ENCODE measurements at places on chromosomes 4 and X. TPM values are rescaled to one million over a fixed set of nuclear protein-coding genes. Genes with fewer than 3 reads are reported as not detected.

Gene CCDC120
- total RNA-seq = 13.0 TPM

Gene EXOC1L
- total RNA-seq = not detected

Gene FABP2
- not detected for total RNA-seq

Gene MAGEB17
- not detected for total RNA-seq

Gene ITGB1BP2
- 6.8 TPM for total RNA-seq

Gene GPR50
- 0.18 TPM for total RNA-seq

Gene XKRX
- 0.99 TPM for total RNA-seq

DNA sequence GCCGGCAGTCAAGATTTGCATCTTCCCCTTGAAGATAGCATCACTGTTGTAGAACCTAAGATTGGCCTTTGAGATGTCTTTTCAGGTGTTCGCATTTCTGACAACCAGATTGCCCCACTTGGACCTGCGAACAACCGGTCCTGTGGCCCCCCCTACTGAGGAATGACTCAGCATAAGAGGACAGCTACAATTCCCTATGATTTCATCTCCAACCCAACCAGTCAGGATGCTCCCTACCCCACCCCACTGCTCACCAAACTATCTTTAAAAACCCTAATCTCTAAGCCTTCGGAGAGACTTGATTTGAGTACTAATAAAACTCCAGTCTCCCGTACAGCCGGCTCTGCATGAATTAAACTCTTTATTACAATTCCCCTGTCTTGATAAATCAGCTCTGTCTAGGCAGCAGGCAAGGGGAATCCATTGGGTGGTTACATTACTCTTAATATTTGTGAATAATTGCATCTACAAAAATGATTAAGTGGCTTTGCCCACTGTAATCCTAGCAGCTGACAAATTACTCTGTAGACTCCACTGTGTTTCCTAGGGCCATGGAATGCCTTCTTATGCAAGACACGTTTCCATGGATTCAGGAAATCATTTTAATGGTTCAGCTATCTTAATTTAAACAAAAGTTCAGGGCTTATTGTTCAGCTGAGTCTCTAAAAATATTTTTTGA is 95.4 kb downstream of the GPR143 start:
- no peak overlapping the region for H3K4me3 ChIP-seq
- H3K36me3 ChIP-seq = no peaks in the 10 kb centered on the region
- H3K27me3 ChIP-seq = no peaks in the 10 kb centered on the region
- DNase-seq = no peak
- no peak overlapping the region for H3K27ac ChIP-seq

- H3K4me1 ChIP-seq = no peaks in the 10 kb centered on the region
- peak; percentile 35 for DNase-seq
- no peak overlapping the region for H3K27ac ChIP-seq
- no peaks in the 10 kb centered on the region for H3K36me3 ChIP-seq
Measured at GRCh38 chr4:7160951-7161440, 31.3 kb upstream of the SORCS2 start.

DNA sequence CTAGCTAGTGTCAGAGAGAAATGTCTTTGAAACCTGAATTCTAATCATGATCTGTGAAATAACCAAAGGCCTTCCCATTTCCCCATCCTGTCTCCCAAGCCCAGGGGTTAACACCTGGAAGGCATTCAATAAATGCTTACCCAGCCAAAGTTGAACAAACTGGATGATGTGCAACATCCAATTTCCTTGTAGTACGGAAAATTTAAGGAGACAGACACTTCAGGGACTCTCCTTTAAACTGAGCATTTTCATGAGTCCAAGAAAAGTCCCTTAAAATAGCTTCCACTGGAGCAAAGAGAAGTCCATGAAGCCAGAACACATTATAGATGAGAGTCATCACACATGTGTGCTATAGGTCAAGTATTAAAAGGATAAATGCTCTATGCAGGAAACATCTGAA is 271.2 kb downstream of the RAB28 start:
- H3K4me1 ChIP-seq = no peaks in the 10 kb centered on the region
- no peak overlapping the region for H3K4me3 ChIP-seq
- no peaks in the 10 kb centered on the region for H3K36me3 ChIP-seq
- no peaks in the 10 kb centered on the region for H3K27me3 ChIP-seq

DNA sequence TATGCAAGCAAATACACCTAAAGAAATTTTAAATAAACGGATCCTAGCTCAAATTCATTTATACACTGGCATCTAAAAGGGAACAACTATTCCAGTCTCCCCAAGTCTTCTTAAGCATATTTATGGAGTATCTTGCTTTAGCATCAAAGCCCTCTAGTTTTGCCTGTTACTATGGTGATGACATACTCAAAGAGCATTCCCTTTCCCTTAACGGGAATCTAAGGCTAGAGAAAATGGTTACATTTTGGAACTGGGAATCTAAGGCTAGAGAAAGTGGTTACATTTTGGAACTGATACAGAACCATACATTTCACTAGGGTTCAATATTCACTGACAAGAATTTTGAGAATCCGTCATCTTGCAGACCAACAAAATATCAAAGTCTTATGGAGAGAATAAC is 271.2 kb downstream of the CHIC1 start:
- no peaks in the 10 kb centered on the region for H3K4me1 ChIP-seq
- no peak for DNase-seq
- no peaks in the 10 kb centered on the region for H3K27me3 ChIP-seq
- H3K27ac ChIP-seq = no peak overlapping the region
- H3K4me3 ChIP-seq = no peak overlapping the region

DNA sequence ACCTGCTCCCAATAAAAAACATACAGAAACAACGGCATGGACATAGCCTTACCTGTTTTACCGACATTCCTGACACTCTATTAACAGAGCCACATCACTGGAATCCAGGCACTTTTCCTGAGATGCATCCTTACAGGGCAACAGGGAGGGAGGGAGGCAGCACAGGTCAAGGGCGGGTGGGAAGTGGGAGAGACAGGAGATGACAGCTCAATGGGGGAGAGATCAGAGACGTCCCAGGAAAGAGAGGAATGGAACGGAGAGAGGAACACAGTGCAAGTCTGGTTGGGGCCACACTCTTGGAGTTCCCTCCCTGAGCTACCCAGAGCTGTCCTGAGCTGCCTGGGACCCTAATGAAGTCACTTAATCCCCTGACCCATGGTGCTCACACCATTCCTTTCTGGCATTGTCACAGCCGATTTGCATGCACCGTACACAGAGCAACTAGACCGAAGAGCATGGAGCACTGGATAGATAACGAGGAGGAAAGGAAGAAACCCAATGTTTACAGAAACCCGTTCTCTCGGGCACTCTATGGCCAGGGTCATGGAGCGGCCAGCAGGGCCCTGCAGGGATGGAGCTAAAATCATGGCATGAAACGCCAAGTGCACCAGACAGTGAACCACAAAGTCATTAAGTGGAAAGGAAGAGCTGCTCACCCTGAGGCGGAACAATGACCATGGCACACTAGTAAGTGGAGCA is 93.1 kb downstream of the NSUN7 start:
- peak; percentile 57 for DNase-seq
- H3K27ac ChIP-seq = no peak overlapping the region
- H3K36me3 ChIP-seq = no peaks in the 10 kb centered on the region

DNA sequence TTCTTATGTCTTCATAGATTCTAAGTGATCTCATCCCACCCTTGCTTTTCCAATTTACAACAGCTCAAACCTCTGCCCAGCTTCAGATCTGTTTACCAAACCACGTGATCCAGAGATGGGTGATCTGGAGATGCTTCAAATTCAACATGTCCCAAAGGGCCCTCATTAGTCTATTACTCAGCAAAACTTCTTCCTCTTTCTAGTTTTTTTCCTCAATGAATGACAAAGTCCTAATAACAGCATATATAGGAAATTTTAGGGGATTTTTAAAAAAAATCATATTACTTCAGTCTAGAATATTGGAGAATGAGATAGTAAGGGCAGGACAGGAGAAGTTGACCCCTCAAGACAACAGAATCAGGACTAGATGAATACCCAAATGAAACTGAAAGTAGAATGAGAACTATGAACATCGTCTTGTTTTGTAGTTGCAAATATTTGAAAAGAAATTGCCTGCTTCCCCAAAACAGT is 127.1 kb downstream of the CFAP299 start:
- no peaks in the 10 kb centered on the region for H3K4me1 ChIP-seq
- no peak overlapping the region for H3K4me3 ChIP-seq
- no peak for DNase-seq
- H3K36me3 ChIP-seq = no peaks in the 10 kb centered on the region
- peaks cover 11% of the 10 kb centered on the region for H3K27me3 ChIP-seq
- H3K27ac ChIP-seq = no peak overlapping the region

DNA sequence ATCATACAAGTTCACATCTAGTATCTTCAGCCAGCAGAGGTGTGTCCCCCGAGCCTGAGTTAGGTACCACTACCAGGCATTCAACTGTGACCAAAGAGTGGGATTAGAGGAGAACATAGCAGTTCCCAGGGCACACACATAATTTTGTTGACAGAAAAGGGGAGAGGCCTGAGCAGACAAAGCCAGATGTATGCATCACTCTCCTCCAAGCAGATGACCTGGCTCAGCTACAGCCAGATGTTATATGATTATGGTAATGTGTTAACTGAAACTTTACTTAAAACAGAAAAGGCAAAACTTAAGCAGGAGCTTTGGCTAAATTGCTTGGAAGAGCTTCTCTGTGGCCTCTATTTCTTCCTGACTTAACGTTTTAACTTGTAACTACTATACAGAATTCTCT is 88.9 kb downstream of the CC2D2A start:
- H3K27me3 ChIP-seq = no peaks in the 10 kb centered on the region
- H3K4me1 ChIP-seq = no peaks in the 10 kb centered on the region
- DNase-seq = no peak

- H3K4me1 ChIP-seq = peaks cover 10% of the 10 kb centered on the region
- H3K36me3 ChIP-seq = no peaks in the 10 kb centered on the region
- no peaks in the 10 kb centered on the region for H3K27me3 ChIP-seq
- no peak for DNase-seq
- H3K4me3 ChIP-seq = no peak overlapping the region
Measured at GRCh38 chr4:101075536-101075935, 271.8 kb downstream of the PPP3CA start.

- H3K27me3 ChIP-seq = no peaks in the 10 kb centered on the region
- H3K4me3 ChIP-seq = no peak overlapping the region
- H3K36me3 ChIP-seq = no peaks in the 10 kb centered on the region
- no peak for DNase-seq
Measured at GRCh38 chr4:6381571-6382123, 90.8 kb downstream of the PPP2R2C start.

DNA sequence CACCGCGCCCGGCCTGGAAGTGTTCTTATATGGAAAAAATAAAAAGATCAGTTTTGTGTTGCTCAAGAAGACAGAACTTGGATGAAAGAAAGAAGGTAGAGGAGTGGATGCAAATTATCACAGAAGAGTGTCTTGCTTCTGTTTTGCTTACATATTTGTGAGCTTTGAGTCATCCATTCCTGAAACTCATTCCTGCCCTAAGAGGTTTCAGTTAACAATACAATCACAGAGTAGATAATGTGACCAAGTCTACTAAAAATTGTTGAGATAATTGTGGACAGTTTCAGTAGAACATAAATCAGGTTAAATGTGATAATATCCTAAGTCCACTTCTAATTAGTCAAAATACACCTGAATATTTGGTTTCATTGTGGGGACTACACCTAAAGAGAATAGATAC is 26.4 kb upstream of the LRCH2 start:
- no peaks in the 10 kb centered on the region for H3K27me3 ChIP-seq
- H3K4me3 ChIP-seq = no peak overlapping the region
- H3K27ac ChIP-seq = no peak overlapping the region
- DNase-seq = no peak

GRCh38 chr4:26196567-26196966 is 124.2 kb upstream of the RBPJ start:
- H3K36me3 ChIP-seq = no peaks in the 10 kb centered on the region
- no peak overlapping the region for H3K4me3 ChIP-seq
- no peaks in the 10 kb centered on the region for H3K4me1 ChIP-seq

- no peaks in the 10 kb centered on the region for H3K27me3 ChIP-seq
- H3K4me1 ChIP-seq = no peaks in the 10 kb centered on the region
- H3K27ac ChIP-seq = no peak overlapping the region
- DNase-seq = no peak
- H3K4me3 ChIP-seq = no peak overlapping the region
Measured at GRCh38 chr4:154467886-154468285, 23.7 kb downstream of the DCHS2 start.

- no peaks in the 10 kb centered on the region for H3K27me3 ChIP-seq
- no peaks in the 10 kb centered on the region for H3K4me1 ChIP-seq
- no peaks in the 10 kb centered on the region for H3K36me3 ChIP-seq
- no peak for DNase-seq
- H3K4me3 ChIP-seq = no peak overlapping the region
Measured at GRCh38 chr4:8041172-8041571, 101.5 kb upstream of the AFAP1 start.

- H3K4me1 ChIP-seq = no peaks in the 10 kb centered on the region
- no peaks in the 10 kb centered on the region for H3K27me3 ChIP-seq
- no peak overlapping the region for H3K4me3 ChIP-seq
- H3K27ac ChIP-seq = no peak overlapping the region
- DNase-seq = peak; percentile 49
Measured at GRCh38 chr4:150402871-150403272, 179.1 kb upstream of the MAB21L2 start.

GRCh38 chr4:177308847-177309521 is 690 bp upstream of the NEIL3 start:
- no peak overlapping the region for H3K27ac ChIP-seq
- no peaks in the 10 kb centered on the region for H3K27me3 ChIP-seq
- no peaks in the 10 kb centered on the region for H3K4me1 ChIP-seq
- DNase-seq = no peak

DNA sequence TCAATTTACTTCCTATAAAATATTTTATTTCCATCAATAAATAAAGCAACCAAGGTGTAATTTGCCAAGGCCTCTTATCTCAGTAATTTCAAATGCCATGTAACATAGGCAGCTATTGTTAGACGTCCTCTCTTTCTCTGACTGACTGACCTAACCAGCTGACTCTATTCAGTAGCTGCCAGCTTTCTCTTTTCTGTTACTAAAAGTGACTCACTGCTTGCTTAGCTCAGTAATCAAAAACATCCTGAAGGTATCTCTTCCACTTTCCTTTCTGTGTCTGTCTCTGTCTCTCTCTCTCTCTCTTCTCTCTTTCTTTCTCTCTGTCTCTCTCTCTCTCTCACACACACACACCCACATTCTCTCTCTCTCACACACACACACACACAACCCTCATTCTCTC is 134.2 kb downstream of the SPOCK3 start:
- H3K27ac ChIP-seq = no peak overlapping the region
- no peak for DNase-seq
- H3K4me1 ChIP-seq = no peaks in the 10 kb centered on the region
- no peaks in the 10 kb centered on the region for H3K36me3 ChIP-seq
